ENCODE measurements at places on chromosomes 11 and 22.

- DNase-seq = no peak
These were observed 14.1 kb upstream of the RAC2 start for GRCh38 chr22:37258005-37258752.

GRCh38 chr11:24885580-24886173 lies 388.8 kb downstream of the LUZP2 start:
- no peak for DNase-seq

GRCh38 chr11:61364012-61364675 lies 2.0 kb downstream of the TMEM138 start:
- DNase-seq = no peak

DNA sequence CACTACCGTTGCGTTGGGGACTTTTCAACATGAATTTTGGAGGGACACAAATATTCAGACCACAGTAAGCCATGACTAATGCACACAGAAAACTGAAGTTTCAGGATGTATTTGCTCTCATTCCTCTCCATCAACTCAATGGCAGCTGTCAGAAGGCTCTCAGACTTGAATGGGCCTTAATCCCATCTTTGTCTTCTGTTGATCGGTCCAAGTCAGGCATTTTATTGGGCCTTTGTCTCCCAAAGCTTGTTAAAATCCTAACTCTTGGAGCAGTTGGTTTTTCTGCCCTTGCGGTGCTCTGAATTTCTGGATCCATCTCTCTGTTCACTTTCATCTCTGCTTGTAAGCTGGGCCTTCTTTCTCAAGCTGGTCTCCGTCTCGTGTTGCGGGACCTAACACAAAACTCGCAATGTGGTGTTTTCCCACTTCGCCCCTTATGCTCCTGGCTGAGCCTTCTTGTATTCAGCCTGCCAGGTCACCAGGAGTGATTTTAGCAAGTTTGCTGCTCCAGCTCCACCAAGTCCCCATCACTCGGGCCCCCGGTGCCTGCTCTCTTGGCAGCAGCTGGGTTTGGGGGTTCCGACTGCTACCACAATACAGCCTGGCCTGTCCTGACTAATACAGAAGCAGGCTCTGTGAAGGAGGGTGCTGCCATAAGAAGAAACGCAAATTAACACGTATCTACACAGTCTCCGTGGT lies 27.0 kb downstream of the TSPAN32 start:
- no peak for DNase-seq

- DNase-seq = no peak
These were observed 9.2 kb upstream of the PIWIL4 start for GRCh38 chr11:94557992-94558391.
